ENCODE measurements at places on chromosomes 13 and 19. TPM values are rescaled to one million over a fixed set of nuclear protein-coding genes. Genes with fewer than 3 reads are reported as not detected.

DNA sequence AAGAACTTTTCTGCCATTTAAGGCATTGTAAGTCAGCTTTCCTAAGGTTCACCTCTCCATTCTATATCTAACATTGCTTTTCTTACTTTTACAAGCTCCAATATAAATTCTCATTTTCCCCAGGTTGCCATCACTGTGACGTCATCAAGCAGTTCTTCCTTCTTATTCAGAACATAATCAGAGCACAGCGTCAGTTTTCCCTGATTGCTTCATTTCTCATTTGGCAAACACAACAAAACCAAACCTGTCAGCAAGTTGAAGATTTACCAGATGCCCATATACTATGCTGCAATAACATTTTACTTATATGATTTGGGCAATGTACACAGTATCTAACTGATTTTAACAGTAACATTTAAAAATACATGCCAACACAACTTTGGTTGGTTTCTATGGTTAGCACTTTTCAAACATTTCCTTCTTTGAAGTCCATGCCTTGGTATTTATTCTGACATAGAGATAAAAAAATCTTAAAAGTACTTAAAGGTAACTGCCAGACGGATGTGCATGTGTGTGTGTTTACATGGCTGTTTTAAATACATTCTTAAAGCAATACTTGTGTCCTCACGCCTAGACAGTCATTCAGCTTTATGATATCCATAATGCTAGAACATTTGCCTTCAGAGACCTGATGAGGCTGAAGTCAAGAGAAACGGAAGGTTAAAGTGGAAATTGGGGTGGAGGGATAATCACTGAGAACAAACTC lies 264.0 kb downstream of the KLF12 start:
- no peak for DNase-seq

- no peak for DNase-seq
These were observed 6.2 kb downstream of the HIPK4 start for GRCh38 chr19:40383668-40384248.

- no peak for DNase-seq
These were observed 21.4 kb downstream of the UHRF1 start for GRCh38 chr19:4930664-4931063.

- DNase-seq, result peak; percentile 97
These were observed at the start of gene LMTK3 for GRCh38 chr19:48511800-48512503. TSS of gene LMTK3 (minus strand) at chr19:48511835. CDS start at chr19:48511576, 259 bp downstream.

Gene ZNF470
- 13.5 TPM for total RNA-seq

DNA sequence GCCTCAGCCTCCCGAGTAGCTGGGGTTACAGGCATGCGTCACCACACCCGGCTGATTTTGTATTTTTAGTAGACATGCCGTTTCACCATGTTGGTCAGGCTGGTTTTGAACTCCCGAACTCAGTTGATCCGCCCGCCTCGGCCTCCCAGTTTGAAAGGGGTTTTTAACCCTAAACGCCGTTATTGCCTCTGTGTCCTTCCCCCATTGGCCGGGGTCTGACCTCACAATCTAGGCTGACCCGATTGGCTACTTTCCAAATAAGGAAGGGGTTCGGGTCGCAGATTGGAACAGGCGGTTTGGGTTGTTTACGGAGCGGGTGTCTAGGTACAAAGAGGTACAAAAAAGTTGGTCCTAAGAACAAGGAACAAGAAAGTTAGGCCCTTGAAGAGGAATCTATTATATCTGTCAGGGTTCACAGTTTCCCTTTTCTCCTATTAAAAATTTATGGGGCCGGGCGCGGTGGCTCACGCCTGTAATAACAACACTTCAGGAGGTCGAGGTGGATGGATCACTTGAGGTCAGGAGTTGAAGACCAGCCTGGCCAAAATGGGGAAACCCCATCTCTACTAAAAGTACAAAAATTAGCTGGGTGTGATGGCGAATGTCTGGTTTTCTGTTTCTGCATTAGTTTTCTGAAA lies 1.0 kb downstream of the ZNF253 start:
- no peak for DNase-seq

DNA sequence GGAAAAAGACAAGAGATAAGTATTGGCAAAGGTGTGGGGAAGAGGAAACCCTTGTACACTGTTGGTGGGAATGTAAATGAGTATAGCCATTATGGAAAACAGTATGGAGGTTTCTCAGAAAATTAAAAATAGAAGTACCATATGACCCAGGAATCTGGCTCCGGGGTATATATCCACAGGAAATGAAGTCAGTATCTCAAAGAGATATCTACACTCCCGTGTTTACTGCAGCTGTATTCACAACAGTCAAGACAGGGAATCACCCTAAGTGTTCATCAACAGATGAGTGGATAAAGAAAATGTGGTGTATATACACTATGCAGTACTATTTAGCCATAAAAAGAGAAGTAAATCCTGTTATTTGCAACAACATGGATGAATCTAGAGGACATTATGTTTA lies 13.5 kb downstream of the KCTD12 start:
- no peak for DNase-seq

DNA sequence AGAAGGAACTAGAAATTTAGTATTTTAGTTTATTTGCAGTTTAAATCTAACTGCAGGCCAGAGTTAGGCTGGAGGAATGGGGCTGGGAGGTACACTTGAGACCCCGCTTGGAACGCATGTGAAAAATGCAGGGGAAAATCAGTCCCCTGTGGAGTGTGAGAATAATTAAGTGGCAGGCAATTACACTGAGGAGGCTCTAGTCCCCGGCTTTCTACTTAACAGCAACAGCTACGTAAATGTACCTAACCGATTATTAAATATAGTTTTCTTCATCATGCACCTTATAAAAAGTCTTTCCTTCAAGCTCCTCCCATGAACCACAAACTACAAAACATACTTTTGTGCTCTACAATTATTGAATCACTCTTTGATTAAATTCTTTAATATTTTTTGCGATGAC lies 804 bp downstream of the ZNF708 start:
- peak; percentile 60 for DNase-seq

Gene CGB5
- total RNA-seq, result 1.4 TPM

- DNase-seq, result no peak
These were observed at the start of gene CUL4A for GRCh38 chr13:113209336-113209758. TSS of gene CUL4A (plus strand) at chr13:113209613. CDS start at chr13:113209628, 15 bp downstream.

DNA sequence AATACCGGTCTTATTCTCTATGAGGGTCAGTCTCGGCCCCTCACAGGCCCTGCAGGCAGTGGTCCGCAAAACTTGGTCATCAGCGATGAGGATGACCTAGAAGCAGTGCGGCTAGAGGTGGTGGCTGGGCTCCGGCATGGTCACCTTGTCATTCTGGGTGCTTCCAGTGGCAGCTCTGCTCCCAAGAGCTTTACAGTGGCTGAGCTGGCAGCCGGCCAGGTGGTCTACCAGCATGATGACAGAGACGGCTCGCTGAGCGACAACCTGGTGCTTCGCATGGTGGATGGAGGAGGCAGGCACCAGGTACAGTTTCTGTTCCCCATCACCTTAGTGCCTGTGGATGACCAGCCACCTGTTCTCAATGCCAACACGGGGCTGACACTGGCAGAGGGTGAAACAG lies 1.8 kb downstream of the FREM2 start:
- no peak for DNase-seq

DNA sequence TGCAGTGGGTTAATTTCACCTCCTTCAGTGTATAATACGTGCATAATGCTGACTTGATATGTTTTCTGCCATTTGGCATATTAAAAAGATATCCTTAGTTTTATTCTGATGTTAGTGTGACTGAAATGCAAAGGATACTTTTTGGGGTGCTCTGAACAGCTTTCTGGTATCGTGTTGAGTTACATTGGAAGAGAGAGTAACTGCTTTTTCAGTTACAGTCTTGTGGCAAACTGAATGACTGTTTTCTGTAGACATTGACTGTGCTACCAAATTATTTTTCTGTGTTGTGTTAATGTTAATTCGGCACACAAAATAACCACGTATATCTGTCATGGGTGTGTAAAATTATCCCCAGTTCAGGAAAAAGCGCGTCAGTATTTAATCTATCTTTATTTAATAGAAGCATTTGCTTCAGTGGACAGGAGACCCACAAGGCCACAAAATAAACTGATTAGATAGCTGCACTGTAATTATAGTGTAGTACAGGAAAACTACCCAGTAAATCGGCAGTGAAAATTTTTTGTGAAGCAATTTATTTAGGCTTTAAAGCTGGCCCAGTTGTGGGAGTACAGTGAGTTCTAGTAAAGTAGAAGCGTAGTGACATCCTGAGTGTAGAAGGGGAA lies 2.5 kb downstream of the URI1 start:
- DNase-seq, result no peak

Gene CACNG6
- total RNA-seq, result 0.20 TPM

Gene SYNE4
- total RNA-seq, result 1.4 TPM
